ENCODE measurements at places on chromosomes 16 and 17.

DNA sequence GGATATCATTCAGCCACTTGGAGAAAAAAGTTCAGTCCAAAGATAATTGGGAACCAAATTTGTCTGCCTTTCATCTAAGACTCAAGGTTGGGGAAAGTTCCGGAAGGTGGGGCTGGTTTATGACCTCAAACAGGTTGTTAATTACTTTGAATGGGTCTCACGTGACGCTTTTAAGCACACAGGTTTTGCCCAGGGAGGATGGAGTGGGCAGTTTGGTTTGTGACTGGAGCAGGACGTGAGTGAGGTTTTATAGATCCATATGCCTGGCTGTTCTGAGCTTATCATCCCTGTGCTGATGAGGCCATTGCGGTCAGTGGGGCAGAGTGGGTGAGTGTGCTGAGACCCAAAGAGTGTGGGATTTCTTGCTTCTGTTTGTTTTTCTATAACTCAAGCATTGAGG is 38.7 kb upstream of the GPRC5B start:
- no peak for DNase-seq

DNA sequence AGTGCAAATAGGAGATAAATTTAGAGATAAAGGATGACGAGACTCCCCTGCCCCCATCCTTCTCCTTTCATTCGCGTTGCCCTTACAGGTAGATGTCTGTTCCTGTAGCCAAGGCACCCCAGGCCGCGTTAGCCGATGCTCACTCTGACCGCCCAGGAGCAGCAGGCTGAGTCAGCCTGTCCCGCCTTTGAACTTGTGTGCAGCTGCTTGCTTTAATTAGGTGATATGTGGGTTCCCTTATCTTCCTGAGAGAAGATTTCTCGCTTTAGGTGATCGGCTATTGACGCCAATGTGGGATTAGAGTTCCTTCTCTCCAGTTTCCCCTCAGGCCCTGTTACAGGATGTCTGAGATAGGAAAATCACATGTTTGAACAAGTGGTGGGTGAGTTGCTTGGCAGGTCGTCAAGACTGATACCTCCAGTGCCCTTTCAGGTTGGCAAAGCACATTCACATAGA is 119.5 kb downstream of the MSI2 start:
- DNase-seq: no peak

- DNase-seq: no peak
Observed at GRCh38 chr17:74671031-74671771, 41.5 kb downstream of the CD300LF start.

GRCh38 chr17:16879686-16880085 is 92.2 kb downstream of the TNFRSF13B start:
- no peak for DNase-seq

DNA sequence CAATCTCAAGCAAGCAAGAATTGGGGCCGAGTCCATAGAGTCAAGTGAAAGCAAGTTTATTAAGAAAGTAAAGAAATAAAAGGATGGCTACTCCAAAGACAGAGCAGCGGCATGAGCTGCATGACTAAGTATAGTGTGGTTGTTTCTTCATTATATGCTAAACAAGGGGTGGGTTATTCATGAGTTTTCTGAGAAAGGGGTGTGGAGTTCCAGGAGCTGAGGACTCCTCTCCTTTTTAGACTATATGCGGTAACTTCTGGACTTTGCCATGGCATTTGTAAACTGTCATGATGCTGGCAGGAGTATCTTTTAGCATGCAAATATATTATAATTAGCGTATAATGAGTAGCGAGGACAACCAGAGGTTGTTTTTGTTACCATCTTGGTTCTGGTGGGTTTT is 819.9 kb downstream of the KCNJ2 start:
- no peak for DNase-seq

DNA sequence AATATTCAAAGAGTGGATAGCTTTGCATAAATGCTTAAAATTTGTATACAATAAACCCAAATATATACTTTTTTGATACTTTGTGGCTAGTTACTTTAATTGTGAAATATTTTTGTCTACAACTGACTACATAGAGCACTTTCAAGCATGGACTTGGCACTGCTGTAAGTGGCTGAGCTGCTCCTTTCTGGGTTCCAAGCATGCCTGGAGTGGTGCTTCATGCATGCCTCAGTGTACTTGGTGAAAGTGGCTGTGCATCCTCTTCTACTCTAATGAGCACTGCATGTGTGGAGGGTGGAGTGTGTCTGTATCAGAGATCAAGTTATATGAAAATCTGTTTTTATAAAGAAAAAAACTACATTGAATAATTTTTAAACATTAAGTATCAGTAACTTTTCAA is 94.1 kb downstream of the OMG start:
- DNase-seq: no peak

GRCh38 chr16:54389836-54390494 is 103.4 kb upstream of the IRX3 start:
- DNase-seq: no peak

DNA sequence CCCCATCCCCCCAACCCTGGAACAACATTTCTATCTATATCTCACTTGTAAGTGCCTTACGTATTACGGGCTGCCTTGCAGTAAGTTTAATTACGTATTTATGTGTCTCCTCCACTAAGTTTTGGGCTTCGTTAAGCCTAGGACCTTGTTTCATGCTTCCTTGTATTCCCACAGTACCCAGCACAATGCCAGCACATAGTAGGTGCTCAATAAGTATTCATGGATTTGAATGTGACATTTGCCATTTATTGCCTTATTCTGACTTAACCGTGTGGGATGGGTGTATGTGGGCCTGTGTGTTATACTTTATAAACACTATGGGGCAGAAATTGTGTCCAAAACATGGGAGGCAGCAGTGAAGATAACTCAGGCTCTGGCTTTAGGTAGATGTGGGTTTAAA is 6.0 kb downstream of the COA3 start:
- no peak for DNase-seq

DNA sequence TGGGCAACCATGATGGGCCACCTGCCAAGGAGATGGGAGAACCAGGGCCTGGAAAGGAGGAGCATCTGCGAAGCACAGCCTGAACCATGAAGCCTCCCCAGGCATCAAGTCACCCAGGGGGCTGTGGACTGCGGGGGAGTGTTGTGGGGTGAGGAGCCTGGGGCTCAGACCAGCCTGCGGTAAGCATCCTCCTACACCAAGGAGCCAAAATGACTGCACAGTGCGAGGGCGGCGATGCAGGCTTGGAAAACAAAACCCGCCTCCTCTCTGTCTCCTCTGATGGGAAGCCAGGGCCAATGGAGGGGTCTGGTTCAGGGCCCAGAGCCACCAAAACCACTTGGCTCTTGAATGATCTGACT is 18.1 kb upstream of the MAF start:
- DNase-seq: no peak

DNA sequence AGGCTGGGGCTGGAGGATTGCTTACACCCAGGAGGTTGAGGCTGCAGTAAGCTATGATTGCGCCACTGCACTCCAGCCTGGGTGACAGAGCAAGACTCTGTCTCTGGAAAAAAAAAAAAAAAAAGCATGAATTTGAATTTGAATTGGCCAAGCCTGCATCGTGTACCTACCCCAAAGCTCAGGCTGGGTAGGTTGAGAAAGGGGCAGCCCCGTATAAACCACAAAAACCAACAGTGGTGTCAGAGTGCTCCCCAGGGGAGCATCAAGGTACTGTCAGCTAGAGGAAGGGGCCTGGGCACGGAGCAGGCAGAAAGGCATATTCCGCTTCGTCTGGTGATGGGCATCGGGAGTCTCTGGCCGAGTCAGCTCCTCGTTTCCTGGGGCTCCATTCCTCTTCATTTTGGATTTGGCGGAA is 40.9 kb downstream of the RAP1GAP2 start:
- no peak for DNase-seq

GRCh38 chr16:1790611-1791255 is 2.8 kb downstream of the IGFALS start:
- DNase-seq: no peak

DNA sequence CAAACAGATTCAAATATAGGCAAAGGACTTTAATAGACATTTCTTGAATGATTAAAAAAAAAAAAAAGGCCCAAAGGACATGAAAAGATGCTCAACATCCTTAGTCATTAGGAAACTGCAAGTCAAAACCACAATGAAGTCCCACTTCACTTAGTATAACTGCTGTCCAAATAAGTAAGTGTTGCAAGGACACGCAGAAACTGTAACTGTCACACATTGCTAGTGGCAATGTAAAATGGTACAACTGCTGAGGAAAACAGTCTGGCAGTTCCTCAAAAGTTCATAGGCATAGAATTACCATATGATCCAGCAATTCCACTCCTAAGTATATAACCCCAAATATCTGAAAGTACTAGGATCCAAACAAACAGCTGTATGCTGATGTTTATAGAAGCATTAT is 112.7 kb downstream of the BRIP1 start:
- DNase-seq: no peak

DNA sequence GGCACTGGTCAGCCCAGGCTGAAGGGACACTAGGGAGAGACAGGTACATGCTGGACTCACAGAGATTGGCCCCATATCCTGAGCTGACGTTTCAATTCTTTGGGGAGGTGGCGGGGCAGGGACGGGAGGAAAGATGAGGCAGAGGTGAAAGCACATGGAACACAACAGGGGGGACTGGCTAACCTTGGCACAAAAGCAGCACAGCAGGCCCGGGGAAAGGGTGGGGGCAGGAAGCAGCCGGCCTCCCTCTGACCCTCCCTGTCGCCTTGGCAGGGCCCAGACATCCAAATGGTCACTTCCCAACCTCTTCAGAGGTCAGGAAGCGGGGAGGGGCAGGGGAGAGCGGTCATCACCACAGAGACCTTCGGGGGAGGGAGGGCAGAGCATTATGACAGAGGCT is 6.6 kb downstream of the VAT1 start:
- no peak for DNase-seq

DNA sequence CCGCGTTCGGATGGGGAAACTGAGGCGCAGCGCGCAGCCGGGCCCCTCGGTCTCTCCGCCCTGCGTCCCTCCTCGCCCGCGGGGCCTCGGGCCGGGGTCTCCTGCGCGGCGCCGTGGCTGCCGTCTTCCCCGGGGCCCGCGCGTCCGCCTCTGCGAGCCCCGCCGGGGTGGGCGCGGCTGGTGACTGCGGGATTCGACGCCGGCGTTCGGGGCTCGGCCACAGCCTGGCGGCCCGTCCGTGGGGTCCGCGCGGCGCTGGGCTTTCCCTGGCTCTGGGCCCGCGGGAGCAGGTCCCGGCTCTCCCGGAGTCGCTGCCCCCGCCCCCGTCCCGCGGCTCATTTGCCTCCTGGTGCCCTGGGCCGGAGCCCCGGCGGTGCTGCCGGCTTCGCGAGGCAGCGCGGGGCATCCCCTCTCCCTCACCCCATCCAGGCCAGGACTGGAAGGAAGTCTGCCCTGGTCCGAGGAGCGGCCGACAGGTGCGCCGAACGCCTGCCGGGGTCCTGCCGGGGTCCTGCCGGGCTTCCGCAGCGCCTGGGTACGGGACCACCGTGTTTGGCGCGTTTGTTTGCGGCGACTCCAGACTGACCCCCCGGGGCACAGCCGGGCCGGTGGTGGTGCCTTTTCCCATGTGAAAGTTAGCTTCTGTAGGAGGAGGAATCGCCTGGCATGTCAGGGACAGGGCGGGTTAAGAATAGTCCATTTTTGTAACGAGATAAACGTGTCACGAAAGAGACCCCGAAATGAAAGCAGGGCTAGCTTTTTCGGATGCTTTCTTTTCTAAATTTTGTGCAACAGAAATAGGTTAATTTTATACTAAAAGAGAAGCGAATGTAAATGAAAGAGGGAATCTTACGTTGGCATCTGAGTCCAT is 671 bp downstream of the CHMP6 start:
- DNase-seq: peak; percentile 73

DNA sequence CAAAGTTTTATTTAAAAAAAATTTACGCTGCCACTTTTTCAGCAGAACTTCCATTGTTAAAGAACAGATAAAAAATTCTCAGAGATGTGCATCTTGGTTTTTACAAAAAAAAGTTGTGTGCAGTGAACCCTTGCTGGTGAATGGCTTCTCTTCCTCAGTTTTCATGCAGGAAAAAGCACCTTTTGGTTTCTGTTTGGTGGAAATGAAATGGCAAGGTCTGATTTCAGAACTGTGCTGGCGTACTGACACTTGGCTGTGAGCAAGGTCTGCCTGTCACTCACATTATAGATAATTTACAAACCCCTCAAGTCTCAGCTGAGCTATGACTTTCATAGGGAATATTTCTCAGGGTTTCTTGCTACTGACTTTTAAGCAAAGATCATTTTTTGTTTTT is 5.7 kb upstream of the SALL1 start:
- DNase-seq: no peak

GRCh38 chr17:66076546-66077190 is 115.3 kb downstream of the CEP112 start:
- DNase-seq: no peak

GRCh38 chr17:8128125-8128784 is 4.3 kb upstream of the HES7 start:
- no peak for DNase-seq

- no peak for DNase-seq
Observed at GRCh38 chr17:42053731-42054500, 3.5 kb upstream of the C17orf113 start.

GRCh38 chr17:76438906-76439305 is 14.0 kb downstream of the UBE2O start:
- DNase-seq: no peak

- DNase-seq: no peak
Observed at GRCh38 chr16:83774066-83774465, 33.7 kb upstream of the HSBP1 start.

DNA sequence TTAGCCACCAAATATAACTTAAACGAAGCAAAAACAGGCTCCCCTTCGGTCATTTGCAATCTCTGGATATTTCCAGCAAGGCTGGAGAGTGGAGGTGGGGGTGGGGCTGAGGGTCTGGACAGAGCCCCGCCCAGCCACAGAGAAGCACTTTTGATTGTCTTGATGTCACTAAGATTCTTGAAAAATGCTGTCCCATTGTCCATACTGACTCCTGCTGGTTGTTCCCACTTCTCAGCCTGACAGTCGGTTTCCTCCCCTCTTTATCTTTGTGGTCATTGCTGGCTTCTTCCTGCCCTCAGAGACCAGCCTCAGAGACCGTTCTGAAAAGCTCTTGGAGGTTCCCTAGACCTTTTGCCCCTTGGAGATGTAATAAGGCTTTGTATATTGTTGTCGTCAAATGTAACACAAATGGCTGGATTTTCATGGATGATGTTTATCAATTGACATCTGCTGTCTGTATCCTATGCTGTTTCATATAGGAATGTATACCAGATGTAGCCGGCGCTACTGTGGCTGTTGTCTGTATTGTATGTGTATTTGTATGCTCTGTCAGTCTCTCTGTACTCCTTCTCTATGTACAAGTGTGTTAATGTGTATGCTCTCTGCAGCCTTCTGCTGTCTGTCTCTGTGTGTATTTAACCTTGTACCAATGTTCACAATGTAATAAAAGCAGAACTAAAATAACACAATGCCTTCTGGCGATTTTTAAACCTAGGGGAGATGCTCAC is 94.8 kb upstream of the DNAH9 start:
- no peak for DNase-seq

GRCh38 chr16:75382611-75383010 is 50.7 kb downstream of the CFDP1 start:
- DNase-seq: no peak

DNA sequence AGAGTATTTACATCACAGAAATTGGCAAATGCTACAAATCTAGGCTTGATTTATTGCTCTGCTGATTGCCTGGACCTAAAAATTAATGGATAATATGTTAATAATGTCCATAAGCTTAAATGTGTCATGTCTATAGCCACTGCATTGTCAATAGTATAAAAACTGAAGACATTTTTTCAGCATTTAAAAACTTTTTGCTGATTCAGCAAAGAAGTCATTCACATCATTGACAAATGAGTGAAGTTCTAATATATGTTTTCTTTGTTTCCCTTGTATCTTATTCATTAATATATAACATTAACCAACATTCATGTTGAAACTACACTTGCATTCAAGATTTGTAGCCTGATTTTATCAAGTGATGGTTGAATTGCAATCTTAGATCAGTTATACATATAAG is 214.7 kb upstream of the XYLT1 start:
- DNase-seq: no peak

GRCh38 chr17:83203472-83204221 is 124.2 kb downstream of the METRNL start:
- DNase-seq: peak; percentile 3
